ENCODE measurements at places on chromosomes 1 and 21.

GRCh38 chr1:90723590-90724108, 6.5 kb upstream of the BARHL2 start:
- DNase-seq: no peak

GRCh38 chr1:166272851-166273250, 106.0 kb upstream of the FAM78B start:
- no peak for DNase-seq

GRCh38 chr1:247681288-247681897, 1.9 kb upstream of the OR13G1 start:
- no peak for DNase-seq

GRCh38 chr1:42837709-42838108, 8.7 kb upstream of the ZNF691 start:
- no peak for DNase-seq

GRCh38 chr1:183218971-183219615, 33.0 kb downstream of the LAMC2 start:
- no peak for DNase-seq

DNA sequence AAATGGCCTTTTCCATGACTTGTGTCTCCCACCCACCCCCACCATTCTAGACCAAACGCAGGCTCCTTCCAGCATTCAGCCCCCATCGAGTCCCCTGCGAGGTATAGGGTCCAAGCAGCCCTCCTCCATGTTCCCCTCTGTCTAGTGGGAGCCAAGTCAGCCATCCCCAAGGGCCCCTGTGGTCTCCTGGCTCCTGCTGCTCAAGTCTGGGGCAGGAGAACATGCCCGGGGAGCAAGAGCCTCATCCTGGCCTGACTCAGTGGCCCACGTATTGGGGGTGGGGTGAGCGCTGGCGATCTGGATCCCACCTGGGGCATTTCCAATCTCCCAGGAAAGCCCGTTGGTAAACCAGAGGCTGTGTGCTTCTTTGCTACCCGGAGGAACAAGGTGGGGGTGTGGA, 4.1 kb upstream of the PRDM16 start:
- peak; percentile 54 for DNase-seq

GRCh38 chr21:43331962-43332828, 94.7 kb downstream of the SIK1 start:
- no peak for DNase-seq

DNA sequence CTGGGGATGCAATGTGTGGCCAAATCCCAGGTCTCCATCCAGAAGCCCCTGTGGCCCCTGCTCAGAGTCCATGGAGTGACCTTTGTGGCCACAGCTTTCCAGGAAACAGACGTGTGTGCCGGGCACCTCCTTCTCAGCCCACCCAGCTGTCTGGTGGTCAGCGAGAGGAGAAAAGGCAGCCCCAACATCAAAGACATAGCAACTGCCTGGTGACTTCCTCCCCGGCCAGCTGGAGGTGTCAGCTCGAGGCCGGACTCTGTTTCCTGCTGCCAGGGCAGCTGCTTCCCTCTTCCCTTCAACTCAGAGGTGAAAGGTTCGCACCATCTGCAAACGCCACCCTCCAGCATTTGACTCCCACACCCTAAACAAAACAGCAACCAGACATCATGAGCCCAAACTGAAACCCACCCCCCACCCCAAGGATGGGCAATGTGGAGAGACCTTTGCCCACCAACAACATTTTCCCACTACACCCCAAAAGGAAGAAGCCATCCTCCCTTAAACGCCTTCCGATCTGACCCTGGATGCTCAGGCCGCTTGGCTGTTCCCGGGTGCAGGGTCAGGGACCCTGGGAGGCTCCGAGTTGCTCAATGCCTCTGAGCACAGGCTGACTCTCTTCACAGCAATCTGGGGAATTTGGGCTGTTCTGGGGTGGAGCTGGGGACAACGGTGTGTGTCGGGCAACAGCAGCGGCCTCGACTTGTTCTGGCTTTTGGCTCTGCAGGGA, 162.3 kb downstream of the PSMG1 start:
- peak; percentile 71 for DNase-seq

- no peak for DNase-seq
Observed at GRCh38 chr1:1211541-1212441, 2.2 kb downstream of the TNFRSF4 start.

DNA sequence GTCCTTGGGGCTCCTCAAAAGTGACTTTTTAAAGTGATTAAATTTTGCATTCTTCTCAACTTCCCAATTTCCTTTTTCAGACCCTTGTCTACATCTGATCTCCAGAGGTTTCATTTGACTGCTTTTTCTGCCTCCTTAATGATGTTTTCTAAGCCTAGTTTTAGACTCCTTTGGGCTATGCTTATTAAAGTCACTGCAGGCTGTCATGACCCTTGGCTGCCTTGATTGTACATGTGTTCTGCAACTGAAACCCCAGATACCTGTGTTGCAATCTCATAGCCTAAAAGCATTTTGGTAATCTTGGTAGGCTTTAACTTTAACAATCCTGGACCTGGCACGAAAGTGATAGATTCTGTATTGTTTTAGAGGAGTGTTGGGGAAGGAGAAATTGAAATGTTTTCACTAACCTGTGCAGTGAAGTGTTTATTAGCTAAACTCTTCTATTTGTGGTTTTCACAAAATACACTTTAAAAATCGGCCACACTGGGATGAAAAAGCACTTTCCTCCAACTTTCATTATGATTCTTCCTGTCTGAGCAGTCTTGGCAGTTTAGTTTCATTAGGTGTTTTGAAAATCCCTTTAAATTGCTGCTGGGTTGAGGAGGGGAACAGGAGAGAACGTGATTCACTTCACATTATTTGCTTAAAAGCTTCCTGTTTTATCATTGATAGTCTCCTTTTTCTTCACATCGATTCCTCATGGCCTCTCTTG, 4.9 kb downstream of the MACO1 start:
- no peak for DNase-seq

DNA sequence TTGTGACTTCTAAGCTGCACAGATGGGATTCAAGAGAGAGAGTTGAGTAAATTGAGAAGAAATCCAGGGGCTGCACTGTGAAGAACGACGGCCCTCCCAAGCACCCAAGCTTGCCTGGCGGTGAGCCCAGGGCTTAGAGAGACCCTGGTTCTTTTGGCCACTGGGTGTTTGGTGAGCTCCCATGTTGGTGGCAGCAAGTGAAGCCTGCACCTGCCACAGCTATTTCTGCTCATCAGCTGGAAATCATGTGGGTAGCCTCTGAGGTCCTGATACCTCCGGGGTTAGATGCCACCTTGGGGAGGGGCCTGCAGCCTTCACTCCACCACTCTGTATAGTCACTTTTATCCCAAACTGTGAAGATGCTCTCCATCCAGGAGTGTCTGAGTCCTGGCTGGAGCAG, 6.2 kb upstream of the BTG2 start:
- peak; percentile 38 for DNase-seq

DNA sequence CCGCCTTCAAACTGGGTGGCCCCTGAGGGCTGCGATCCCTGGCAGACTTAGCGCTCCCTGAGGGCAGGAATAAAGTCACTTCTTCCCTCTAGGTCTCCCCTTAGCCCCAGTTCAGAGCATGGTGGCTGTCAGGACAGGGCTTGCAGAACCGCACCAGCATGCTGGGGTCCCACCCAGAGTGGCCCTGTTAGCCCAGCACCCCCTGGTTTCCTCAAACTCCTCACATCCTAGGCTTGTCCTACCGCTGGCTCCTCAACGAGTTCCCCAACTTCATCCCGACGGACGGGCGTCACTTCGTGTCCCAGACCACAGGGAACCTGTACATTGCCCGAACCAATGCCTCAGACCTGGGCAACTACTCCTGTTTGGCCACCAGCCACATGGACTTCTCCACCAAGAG, 15.8 kb downstream of the CNTN2 start:
- no peak for DNase-seq

- DNase-seq: no peak
Observed at GRCh38 chr1:37734629-37735591, 30.0 kb downstream of the EPHA10 start.

- DNase-seq: no peak
Observed at GRCh38 chr1:158329733-158330132, 1.6 kb downstream of the CD1B start.

GRCh38 chr1:57296726-57297250, 127.1 kb downstream of the DAB1 start:
- DNase-seq: no peak

DNA sequence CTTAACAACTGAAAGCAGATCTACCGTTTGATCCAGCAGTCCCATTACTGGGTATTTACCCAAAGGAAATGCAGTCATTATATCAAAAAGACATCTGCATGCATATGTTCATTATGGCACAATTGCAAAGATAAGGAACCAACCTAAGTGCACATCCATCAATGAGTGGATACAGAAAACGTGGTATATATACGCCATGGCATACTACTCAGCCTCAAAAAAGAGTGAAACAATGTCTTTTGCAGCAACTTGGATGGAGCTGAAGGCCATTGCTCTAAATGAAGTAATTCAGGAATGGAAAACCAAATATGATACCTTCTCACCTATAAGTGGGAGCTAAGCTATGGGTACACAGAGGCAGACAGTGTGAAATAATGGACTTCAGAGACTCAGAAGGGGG, 169.3 kb downstream of the ZBTB18 start:
- DNase-seq: no peak

DNA sequence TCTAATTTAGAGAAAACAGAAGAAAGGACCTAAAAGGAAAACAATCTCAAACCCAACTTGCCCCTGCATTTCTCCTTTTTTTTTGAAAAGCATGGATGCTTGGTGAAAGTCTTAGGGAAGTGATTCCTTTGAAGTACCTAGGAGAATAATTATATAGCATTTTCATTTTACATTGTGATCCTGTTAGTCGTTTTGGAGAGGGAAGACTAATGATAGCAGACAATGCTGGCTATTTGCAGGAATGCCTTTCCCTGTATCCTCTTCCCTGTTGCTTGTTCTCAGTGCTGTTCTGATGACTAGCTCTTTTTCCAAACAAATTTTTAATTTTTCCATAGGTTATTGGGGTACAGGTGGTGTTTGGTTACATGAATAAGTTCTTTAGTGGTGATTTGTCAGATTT, 53.9 kb downstream of the LAMC1 start:
- no peak for DNase-seq

GRCh38 chr1:172041742-172042141, 200.4 kb downstream of the DNM3 start:
- no peak for DNase-seq

DNA sequence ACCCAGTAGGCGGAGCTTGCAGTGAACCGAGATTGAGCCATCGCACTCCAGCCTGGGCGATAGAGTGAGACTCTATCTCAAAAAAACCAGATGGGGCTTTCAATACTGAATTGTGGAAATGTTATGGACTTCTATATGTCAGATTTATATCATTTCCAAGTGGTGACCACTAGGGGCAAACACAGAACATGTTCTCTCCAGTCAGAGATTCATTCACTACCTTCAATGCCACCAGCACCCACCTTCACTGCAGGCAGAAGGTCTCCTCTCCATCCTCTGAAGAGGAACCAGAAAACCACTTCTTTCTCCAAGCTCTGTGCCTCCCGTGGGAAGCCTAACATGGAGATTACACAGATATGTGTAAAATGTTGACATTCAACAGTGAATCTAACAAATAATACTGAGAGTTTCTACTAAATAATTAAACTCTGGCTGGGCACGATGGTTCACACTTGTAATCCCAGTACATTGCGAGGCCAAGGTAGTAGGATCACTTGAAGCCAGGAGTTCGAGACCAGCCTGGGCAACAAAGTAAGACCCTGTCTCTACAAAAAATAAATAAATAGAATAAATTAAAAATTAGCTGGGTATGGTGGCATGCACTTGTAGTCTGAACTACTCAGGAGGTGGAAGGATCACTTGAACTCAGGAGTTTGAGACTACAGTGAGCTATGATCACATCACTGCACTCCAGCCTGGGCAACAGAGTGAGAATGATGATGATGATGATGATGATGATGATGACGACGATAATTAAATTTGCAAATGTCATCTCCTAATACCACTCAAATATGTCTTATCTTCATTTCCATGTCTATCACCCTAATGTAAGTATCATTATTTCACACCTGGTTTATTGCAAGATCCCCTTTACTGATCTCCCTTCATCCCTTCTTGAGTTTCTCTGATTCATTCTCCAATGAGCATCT, 151.1 kb downstream of the ZNF281 start:
- DNase-seq: no peak

- DNase-seq: no peak
Observed at GRCh38 chr1:55726994-55727393, 511.8 kb upstream of the USP24 start.

All from upper lobe of right lung (tissue), 1 donor.